ENCODE measurements at places on chromosomes 4 and X. TPM values are rescaled to one million over a fixed set of nuclear protein-coding genes. Genes with fewer than 3 reads are reported as not detected.

The GAGE13 gene
- not detected for total RNA-seq

The STBD1 gene
- 9.6 TPM for total RNA-seq

The TMEM131L gene
- total RNA-seq, result 5.3 TPM

The CCKAR gene
- total RNA-seq, result not detected

The UGT2B11 gene
- 0.12 TPM for total RNA-seq

The LPAR4 gene
- total RNA-seq, result not detected

The SH3TC1 gene
- 8.7 TPM for total RNA-seq

The IL13RA2 gene
- total RNA-seq, result not detected

The HHIP gene
- 0.79 TPM for total RNA-seq

The CPE gene
- 1.2 TPM for total RNA-seq

The STPG2 gene
- not detected for total RNA-seq

The PCSK1N gene
- total RNA-seq, result 42.9 TPM

The RRAGB gene
- total RNA-seq, result 15.5 TPM

The DCAF4L1 gene
- 0.12 TPM for total RNA-seq

The RHOXF2B gene
- not detected for total RNA-seq

The PARM1 gene
- total RNA-seq, result 0.72 TPM

The NXF2 gene
- not detected for total RNA-seq

The COL4A5 gene
- 12.7 TPM for total RNA-seq

The NXF3 gene
- total RNA-seq, result not detected

The RNF113A gene
- total RNA-seq, result 33.8 TPM

The NLRP2B gene
- not detected for total RNA-seq

The SPATA4 gene
- total RNA-seq, result not detected

The TCEAL6 gene
- total RNA-seq, result not detected

The CLDN34 gene
- not detected for total RNA-seq

The FGF16 gene
- not detected for total RNA-seq

The ADGRA3 gene
- total RNA-seq, result 19.6 TPM

The PNMA6F gene
- not detected for total RNA-seq

The SLC34A2 gene
- not detected for total RNA-seq

The PAGE5 gene
- total RNA-seq, result not detected

The ARX gene
- total RNA-seq, result 0.58 TPM

The DDIT4L gene
- total RNA-seq, result 0.37 TPM
